ENCODE measurements at places on chromosomes 11 and 22.

DNA sequence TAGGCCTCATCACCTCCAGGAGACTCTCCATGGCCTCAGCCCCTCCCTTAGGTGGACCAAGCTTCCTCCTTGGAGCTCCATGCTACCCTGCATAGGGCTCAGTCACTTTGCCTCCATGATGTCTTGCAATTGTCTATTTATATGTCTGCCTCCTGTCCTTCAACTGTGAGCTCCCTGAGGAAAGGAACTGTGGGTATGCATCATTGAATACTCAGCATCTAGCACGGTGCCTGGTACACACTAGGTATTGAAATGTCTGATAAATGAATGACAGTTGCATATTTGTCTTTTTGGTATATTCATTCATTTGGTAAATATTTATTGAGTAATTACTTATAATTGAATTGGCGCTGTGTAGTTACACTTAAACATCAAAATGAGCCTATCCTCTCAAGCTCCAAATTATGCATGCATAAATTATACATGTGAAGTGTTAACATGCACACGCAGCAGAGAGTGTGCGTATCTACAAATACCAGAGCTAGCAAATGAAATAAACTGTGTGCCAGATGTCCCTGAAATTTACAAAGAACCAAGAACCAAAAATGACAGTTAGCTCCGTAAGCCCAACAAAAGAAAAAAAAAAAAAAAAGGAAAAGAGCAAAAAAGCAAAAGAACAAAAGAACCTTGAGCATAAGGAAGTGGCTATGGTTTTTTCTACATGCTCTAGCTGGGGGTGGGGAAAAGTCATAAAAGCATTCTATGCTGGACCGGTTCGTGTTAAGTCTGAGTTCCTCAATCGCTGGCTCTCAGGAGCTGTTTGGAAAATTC lies 25.2 kb downstream of the GRAP2 start:
- no peak for DNase-seq

GRCh38 chr22:22558972-22559603 lies at the start of gene PRAME:
Gene PRAME (minus strand): TSS chr22:22559265. CDS start chr22:22556832, 2,433 bp downstream.
- DNase-seq, result peak; percentile 19

DNA sequence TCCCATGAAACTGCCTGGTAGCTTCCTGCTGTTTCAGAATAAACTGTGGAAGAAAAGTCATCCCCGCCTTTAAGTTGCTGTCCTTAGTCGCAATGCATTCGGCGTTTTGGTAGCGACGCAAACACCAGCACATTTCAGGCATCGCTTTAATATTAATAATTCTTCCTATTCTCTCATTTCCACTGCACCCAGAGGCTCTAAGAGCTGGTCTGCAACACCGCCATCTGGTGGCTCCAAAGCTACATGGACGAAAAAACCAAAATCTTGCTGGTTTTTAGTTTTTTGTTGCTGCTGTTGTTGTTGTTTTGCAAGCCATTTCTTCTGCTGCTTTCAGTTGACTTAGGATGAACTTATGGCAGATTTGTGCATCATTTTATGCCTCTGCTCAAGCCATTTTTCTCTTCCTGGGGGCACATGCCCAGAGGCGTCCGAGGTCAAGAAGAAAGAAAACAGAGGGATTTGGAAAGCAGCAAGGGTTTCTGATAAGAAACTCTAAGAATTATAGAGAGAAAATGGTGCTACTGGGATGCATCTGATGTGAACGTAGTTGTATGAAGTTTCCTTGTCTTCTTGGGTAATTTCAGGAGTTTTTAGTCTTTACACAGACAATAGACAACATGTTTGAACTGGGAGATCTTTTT lies 345.4 kb upstream of the KIRREL3 start:
- DNase-seq, result no peak

DNA sequence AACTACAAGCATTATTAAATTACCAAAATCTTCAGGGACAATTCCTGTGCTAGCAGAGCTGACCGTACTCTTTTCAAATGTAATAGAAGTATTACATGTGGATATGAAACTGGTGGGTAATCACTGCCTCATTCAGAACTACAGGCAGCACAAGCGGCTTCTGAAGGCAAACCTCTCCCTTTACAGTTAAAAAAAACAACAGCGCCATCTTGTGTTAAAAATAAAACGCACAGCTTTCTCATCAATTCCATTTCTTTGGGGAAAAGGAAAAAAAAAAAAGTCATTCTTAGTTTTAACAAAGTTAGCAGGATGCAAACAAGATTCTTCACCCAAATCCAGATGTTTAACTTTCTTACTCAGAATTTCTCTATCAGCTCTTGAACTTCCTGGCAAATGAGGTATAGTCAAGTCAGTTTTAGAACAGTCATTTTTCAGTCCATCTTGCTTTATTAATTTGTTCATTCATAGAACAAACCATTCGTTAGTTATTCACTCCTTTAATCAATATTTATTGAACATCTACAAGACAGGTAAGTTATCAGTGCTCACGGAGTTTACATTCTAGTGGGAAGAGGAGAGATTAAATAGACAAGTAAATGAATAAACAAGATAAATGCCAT lies 331.8 kb upstream of the MPPED2 start:
- DNase-seq, result no peak

DNA sequence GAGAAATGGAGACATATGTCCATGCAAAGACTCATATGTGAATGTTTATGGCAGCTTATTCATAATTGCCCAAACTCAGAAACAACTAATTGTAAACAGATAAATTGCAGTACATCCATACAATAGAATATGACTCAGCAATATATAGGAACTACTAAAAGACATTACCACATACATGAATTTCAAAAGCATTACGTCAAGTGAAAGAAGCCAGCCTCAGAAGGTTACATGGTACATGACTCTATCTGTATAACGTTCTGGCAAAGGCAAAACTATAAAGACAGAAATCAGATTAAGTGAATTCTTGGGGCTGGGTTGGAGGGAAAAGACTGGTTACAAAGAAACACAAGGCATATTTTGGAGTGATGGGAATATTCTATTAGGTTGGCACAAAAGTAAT lies 7.2 kb downstream of the KCTD21 start:
- no peak for DNase-seq

DNA sequence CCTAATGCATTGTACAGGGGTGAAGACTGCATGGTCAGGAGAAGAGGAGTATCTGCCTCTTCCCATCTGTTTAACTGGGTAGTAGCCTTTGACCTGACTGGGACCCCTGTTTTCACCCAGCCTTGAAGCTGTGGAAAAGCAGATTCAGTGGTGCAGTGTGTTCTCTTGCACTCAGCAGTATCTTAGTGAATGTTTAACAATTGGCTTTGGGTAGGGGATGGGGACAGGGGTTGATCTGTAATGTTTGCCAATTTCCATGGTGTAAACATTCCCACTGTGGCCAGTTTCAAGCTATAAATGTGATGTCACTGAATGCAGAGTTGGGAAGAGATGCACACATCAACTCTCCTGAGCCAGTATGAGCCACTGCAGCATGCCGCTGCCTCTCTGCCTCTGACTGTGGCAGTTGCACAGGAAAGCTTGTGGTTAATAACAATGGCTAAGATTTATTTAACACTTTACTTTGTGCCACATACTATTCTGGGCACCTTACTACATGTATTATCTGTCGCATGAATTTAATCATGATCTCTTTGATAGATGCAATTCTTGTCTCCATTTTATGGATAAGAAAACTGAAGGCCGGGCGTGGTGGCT lies 15.7 kb downstream of the FJX1 start:
- DNase-seq, result no peak

GRCh38 chr22:33105501-33105911 lies 47.3 kb upstream of the SYN3 start:
- DNase-seq, result no peak

- DNase-seq, result no peak
These were observed 5.4 kb downstream of the SEC14L2 start for GRCh38 chr22:30402028-30402765.

DNA sequence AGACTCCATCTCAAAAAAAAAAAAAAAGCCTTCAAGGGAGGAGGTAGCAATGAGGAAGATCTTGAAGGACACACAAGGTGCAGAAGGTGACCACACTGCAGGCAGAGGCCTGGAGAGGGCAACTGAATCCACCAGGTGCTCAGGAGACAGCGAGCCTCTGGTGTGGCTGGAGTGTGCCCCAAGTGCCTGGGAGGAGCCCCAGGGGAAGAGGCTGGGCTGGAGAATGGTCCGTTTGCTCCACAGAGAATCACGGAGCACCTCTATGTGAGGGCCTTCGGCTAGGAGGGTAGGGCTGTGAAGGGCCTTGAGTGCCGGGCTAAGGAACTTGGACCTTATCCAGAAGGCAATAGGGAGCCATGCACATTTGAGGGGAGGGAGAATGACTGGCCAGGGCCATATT lies 50.3 kb downstream of the ARRB1 start:
- no peak for DNase-seq

DNA sequence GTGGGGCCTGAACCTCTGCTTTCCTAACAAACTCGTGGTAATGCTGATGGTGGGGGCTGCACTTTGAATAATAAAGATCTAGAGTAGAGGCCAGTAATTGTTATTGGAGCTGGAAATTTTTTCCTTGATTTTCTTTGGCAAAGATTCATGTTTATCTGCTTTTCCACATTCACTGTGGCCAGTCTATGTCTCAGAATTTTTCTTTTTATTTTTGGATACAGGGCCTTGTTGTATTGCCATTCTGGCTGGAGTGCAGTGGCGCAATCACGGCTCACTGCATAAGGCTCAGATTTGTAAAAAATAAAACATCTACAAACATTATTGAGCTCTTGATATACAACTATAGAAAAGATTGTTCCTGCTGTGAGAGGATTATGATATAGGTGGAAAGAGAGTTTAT lies 1.6 kb downstream of the TMEM135 start:
- DNase-seq, result no peak

- no peak for DNase-seq
These were observed 28.0 kb upstream of the L3MBTL2 start for GRCh38 chr22:41177040-41177621.

- DNase-seq, result no peak
These were observed 16.3 kb downstream of the FXYD6 start for GRCh38 chr11:117860139-117860538.

DNA sequence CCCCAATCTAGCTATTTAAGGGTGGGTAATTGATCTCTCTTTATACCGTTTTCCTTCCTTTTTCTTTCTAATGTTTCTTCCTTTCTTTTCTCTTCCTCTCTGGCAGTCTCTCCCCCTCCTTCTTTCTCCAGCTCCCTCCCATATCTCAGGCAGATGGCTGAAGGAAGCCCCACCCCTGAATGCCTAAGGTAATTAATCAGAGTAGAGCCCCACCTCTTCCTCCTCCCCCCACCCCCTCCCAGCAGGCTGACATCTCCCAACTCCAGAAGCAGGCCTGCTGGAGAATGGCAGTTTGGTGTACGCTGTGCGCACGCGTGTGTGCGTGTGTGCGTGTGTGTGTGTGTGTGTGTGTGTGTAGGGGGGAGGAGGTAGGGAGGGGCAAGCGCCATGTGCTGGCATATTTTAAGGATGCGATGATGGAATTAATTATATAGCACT lies 122.6 kb downstream of the APOL5 start:
- DNase-seq, result no peak

Measured in activated gamma-delta T cell (primary cell).